ENCODE measurements at places on chromosomes 5 and 9.
A peak's percentile ranks its signal among the peaks of the same experiment; 100 is the strongest.

DNA sequence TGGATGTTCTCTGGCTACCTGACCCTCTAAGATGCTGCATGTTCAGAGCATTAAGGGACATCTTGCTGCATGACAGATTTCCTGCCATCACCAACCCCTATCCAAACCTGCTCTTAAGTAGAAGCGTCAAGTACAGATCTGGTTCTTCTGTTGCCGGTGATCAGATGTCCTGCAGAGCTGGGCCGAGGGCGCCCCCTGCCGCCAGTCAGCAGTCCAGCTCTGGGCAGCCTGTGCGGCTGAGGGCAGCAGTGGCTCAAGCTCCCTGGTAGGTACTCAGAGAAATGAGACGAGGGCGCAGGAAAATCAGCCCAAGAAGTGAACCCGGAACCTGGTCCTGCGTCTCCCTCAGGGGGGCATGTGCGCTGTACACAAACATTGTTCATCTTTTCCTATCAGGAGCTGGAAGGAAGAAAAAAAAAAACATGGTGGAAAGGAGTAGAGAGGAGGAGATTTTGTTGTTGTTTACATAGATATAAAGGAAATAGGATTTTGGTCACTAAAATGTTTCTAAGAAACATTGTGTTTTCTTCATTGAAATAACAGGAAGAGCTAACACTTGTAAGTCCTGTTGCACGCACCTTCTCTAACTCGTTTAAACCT is 95.8 kb downstream of the CFAP90 start:
- DNase-seq: peak; percentile 66

DNA sequence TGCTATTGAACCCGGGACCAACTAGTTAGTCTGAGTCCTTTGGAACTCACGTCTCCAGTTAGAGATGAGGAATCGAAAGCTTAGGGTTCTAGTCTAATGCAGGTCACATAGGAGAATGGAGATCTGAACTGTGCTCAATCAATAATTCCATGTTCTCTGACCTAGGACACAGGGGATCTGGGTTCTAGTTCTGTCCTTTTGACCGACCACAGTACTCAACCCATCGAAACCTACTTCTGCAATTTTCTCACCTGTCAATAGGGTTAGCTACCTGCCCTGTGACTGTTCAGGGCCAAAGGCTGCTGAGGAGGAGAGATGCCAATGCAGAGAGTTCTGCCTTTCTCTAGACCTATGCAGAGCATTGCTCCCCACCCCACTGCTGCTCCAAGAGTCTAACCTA is 187.7 kb downstream of the CDK5RAP2 start:
- no peak for DNase-seq

GRCh38 chr5:132812781-132813598 is at the start of gene SOWAHA:
TSS of gene SOWAHA (plus strand) at chr5:132813302. CDS start at chr5:132813622, 320 bp downstream.
- DNase-seq: no peak

- DNase-seq: peak; percentile 36
Measured at GRCh38 chr5:6365142-6365976, 13.0 kb downstream of the MED10 start.

- DNase-seq: no peak
Measured at GRCh38 chr5:322942-323879, 1.7 kb downstream of the AHRR start.

- DNase-seq: no peak
Measured at GRCh38 chr5:68447136-68447929, 231.8 kb downstream of the PIK3R1 start.

DNA sequence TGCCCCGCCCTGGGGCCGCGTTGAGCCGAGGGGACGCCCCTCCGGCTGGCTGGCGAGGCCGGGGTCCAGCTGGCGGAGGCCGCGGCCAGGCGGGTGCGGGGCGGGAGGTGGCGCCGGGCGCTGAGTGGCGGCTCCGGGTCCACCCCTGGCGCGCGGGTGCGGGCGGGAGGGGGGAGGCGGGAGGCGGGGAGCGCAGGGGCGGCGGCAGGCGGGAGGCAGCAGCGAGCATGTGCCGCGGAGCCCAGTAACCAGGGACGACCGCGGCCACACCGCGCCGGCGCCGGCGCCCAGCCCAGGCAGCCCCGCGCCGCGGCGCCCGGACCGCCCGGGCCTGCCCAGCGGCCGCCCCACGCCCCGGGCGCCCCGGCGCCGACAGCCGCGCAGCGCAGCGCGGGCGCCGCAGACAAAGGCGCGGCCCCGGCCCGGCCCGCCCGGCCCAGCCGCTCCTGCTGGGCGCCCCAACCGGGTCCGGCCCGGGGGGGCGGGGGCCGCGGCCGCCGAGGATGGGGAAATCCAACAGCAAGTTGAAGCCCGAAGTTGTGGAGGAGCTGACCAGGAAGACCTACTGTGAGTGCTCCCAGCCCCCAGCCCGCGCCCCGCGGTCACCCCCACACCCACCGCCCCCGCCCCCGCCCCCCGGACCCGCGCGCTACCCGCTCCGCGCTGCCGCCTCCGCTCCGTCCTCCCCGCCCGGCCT is at the start of gene NCS1:
Gene NCS1, plus strand, starts transcription at position 244 of the 697 bp plus-strand sequence. Its CDS starts 260 bp downstream, at position 504.
- DNase-seq: peak; percentile 37

GRCh38 chr5:464446-464842 is 21.5 kb downstream of the EXOC3 start:
- DNase-seq: no peak

- DNase-seq: no peak
Measured at GRCh38 chr9:121239851-121240250, 28.1 kb upstream of the GSN start.

DNA sequence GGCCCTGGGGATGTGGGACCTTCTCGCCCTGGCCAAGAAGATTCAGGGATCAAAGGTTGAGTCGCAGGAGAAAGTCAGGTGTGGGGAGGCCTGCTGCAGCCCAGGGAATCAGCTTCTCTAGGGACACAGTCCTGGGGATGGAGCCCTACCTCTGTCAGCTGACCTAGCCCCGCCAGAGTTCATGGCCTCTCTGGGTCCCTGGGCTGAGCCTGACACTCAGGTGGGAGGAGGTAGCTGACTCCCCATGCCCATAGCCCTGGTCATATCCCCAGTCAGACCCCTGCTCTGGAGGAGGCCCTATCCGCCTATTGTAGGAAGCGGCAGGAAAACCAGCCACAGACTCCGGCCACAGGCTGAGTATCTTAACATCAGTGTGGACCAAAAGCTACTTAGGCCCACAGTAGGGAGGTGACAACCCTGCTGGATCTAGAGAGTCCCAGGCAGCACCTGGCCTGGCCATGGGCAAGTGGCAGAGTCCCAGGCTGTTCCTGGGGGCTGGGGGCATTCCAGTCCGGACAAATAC is 15.0 kb upstream of the MRNIP start:
- DNase-seq: no peak

DNA sequence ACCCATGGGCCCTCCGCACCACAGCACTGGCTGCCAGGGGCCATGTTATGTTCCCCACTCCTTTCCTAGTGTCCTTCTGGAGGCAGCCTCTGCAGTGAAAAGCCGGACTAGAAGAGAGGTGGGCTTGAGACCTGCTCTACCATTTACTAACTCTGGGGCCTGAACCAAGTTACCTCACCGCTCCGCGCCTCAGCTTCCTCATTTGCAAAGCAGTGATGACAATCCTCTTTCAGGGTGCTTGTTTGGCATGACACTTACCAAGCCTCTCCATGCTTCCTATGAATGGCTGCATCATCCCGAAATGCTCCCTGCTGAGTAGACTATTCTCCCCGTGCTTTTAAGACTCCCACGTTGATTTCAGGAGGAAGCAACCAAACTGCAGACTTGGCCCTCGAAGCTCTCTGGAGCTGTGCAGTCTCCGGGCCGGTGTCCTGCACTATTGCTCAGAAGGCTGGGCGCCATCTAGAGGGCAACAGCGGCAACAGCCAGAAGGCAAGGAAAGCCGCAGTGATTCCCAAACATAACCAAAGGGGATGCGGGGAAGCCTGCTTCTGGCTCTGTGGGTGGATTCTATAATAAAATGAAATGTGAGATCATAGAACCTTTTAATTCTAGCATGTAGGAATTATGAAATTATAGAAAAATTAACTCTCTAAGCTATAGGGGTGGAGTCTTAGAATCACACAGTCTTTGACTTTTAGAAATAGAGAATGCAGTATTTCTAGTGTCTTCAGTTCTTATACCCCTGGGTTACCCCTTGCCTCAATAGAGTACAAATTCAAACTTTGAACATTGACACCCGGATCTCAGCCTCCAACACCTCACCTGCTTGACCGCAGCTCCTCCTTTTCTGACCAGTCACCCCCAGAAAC is 599.8 kb upstream of the BRINP1 start:
- DNase-seq: peak; percentile 58

GRCh38 chr9:131658377-131659129 is 81.3 kb downstream of the RAPGEF1 start:
- DNase-seq: peak; percentile 94

DNA sequence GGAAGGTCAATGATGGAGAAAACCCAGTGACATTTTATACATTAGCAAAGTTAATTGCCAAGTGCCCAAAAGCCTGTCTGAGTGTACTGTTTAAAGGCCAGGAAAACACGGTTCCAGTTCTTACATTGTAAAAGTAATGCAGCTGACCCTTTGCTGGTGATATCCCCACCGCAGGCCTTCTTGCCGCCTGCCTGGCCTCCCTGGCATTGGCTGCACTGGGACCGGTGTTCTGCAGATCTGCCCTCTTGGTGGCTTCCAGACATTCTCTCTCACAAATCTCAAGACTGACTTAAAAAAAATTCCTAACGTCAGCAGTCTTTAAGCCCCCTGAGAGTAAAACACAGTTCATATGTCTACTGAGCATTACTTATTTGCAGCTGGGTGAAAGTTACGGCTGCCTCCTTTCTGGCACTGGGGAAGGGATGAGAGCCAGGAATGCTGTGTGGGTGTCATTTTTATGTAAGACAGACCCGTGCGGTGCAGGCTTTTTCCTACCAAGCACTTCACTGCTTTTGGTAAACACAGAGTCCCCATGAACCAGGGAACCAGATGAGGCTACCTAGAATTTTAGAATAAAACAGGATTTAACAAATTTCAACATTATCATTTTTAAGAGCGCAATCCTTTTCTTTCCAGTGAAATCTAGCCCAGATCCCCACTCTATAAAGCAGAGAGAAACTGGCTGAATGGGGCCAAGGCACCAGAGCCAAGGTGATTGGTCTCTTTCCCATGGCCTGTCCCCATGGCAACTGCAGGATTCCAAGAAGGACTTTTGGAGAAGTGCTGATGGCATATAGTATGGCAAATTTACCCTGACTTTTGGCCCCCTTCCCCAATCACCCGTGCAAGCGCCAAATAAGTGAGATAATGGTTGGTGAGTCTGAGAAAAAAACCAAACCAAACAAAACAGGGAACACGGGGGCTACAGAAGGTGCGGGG is 80.8 kb downstream of the LMNB1 start:
- no peak for DNase-seq

DNA sequence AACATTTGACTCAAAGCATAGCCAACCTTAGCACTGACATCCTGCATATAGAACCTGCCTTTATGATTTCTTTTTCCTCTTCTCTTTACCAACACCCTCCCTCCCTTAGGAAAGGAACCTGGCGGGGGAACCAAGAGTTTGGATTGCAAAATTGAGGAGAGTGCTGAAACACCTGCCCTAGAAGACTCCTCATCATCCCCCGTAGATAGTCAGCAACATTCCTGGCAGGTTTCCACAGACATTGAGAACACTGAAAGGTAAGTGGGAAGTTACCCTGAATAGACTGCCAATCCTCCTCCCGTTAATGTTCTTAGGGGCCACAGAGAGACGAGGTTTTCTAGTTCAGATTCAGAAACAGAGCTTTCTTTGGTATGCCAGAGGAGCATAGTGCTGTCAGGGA is 88.8 kb downstream of the RGS7BP start:
- DNase-seq: no peak

DNA sequence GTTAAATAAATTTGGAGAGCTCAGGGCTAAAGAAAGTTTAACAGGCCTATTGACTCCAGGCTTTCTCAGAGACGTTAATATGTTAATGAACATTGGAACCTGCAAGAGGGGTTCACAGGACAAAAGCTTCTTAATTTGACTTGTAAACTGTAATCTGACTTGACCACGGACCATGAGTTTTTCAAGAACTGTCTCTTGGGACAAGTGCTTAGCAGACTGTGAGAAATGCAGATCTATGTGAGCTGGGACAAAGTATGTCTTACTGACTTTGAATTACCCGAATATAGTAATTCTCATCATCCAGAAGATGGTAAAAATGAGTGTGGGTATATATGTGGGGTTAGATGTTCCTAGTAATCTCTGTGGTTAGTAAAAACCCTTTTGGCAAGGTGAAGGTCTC is 186.6 kb downstream of the ATP10B start:
- no peak for DNase-seq

DNA sequence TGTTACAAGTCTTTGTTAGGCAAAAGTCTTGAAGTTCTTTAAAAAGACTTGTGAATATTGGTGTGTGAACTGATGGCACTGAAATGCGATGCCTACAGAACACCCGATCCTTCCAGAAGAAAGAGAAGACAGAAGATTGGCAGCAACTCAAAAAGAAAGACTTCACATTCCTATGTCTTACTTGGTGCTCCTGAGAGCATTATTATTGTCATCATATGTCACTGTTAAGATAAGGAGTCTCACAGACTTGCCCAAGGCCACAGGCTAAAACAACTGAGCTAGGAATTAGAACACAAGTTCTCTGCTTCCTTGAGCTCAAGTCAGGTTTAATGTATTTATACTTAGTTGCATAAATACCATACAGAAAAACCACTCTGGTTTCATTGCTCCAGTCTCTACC is 198.0 kb downstream of the PARP8 start:
- no peak for DNase-seq

DNA sequence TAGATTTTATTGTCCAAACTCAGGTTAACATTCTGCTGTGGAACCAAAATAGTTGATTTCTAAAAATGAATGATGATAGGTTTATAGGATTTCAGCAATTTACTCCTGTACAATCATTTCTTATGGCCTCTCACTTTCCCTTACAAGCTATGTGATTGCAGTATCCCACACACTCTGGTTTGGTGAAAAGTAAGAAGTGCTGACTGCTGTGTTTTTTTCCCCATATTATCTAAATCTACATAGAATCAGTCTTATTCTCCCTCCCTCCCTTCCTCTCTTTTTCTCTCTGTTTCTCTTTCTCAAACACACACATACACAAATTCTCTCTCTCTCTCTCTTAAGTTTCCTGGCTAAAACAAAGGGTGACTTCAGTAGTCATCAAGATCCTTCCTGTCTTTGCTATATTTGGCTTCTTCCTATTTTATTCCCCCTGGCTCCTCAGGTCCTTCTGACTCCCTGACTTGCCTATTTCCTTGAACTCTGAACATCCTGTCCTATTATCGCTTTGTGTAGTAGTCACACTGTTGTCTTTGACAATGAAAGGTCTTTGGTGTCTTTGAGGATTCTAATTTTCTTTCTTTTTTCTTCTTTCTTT is 55.9 kb upstream of the HAPLN1 start:
- peak; percentile 85 for DNase-seq

- no peak for DNase-seq
Measured at GRCh38 chr9:1155602-1156001, 105.4 kb downstream of the DMRT2 start.

DNA sequence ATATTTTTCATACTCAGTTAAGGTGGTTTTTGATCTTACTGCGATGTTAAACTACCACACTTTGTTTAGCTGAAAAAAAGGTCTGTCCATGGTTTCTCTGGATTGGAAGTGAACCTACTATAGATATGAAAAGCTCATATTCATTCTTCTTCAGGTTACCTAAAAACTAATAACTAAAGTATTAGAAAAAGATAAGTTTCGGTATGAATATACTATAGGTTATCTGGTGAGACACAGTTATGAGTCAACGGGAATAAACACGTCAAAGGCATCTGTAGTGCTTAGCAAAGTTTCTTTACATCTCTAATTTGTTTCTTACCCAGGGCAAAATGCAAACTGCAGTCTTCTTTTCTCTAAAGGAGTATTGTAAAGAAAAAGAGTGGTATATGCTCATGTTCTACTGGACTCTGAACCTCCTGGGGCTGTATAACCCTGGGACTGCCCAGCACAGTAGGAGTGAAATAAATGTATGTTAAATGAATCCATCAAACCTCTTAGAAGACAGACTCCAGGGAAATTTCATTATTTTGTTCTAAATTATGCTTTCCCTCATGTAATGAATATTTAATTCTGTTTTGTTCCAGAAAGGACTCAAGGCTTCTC is 521.9 kb downstream of the PDE4D start:
- DNase-seq: no peak

Data from kidney capillary endothelial cell (primary cell).